ENCODE measurements at places on chromosomes 16 and 17. TPM values are rescaled to one million over a fixed set of nuclear protein-coding genes. Genes with fewer than 3 reads are reported as not detected.

Gene STRADA
- 43.3 TPM for polyA plus RNA-seq

Gene CFAP52
- not detected for polyA plus RNA-seq

Gene ZNF423
- polyA plus RNA-seq, result 38.2 TPM

Gene MED13
- 11.3 TPM for polyA plus RNA-seq

Gene HCRT
- not detected for polyA plus RNA-seq

Gene ZG16
- not detected for polyA plus RNA-seq

Gene PIP4K2B
- polyA plus RNA-seq, result 24.8 TPM

Gene WSCD1
- 26.6 TPM for polyA plus RNA-seq

Gene TEKT5
- polyA plus RNA-seq, result 0.24 TPM

Gene UMOD
- not detected for polyA plus RNA-seq

Gene MTSS2
- 23.3 TPM for polyA plus RNA-seq

Gene C1QTNF1
- polyA plus RNA-seq, result 2.1 TPM

Gene MIEF2
- polyA plus RNA-seq, result 24.9 TPM

Gene HS3ST3A1
- polyA plus RNA-seq, result 6.5 TPM

Gene PYY
- polyA plus RNA-seq, result 3.4 TPM

Gene GRAPL
- 0.15 TPM for polyA plus RNA-seq

Gene CCL17
- polyA plus RNA-seq, result not detected

Gene CCDC144A
- 0.31 TPM for polyA plus RNA-seq

Gene PIRT
- polyA plus RNA-seq, result not detected

Measured in H1 (cell line).